Daoy (cell line): ENCODE measurements at places on chromosomes 2 and 18.

- DNase-seq = no peak
Measured at GRCh38 chr2:104975851-104976250, 62.0 kb upstream of the MRPS9 start.

DNA sequence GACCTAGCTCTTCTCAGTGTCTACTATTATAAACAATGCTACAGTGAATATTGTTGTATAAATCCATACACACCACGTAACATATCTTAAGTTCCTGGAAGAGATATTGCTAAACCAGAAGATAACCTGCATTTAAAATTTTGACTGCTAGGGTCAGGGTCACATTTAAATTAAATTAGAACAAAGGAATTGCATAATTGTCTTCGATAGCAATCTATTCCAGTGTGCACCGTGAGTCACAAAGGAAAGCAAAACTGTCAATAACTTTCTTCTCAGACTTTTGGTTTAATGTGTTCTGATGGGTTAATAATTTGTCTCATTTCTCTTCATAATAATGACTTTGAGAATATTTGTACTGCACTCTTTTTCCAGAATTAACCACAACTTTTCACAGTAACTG is 4.2 kb downstream of the GEN1 start:
- DNase-seq = no peak

DNA sequence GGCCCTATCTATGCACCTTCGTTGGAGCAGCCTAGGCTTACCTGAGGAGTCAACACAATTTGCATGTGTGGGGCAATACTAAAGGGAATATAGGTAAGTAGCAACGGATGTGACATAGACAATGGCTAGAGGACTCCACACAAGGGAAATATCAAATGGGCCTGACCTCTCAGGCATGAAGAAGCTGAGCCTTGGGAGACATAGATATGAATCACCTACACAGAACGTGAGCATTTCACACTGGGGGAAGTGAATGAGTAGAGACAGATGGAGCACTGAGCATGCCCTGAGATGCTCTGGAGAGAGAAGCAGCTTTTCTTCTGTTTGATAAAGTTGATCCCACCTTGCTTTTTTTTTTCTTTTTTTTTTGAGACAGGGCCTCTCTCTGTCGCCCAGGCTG is 97.9 kb downstream of the ATL2 start:
- DNase-seq = peak; percentile 31

- DNase-seq = no peak
Measured at GRCh38 chr18:23072079-23072478, 63.2 kb upstream of the CABLES1 start.

DNA sequence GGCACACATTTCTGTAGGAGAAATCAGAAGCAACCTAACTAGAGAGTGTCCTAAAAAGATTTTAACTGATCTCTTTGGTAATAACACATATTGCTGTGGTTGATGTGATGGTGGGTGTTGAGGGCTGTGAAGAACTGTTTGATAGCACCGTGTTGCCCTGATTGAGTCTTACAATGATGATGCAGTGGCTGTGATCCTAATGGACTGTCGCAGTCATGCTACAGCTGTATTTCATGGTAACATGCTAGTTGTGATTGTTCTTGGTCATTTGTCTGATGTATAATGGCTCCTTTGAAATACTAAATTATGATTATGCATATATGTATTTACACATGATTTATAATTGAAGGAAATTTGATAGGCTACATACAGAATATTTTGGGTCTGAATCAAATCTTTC is 82.5 kb upstream of the MMADHC start:
- DNase-seq = no peak

DNA sequence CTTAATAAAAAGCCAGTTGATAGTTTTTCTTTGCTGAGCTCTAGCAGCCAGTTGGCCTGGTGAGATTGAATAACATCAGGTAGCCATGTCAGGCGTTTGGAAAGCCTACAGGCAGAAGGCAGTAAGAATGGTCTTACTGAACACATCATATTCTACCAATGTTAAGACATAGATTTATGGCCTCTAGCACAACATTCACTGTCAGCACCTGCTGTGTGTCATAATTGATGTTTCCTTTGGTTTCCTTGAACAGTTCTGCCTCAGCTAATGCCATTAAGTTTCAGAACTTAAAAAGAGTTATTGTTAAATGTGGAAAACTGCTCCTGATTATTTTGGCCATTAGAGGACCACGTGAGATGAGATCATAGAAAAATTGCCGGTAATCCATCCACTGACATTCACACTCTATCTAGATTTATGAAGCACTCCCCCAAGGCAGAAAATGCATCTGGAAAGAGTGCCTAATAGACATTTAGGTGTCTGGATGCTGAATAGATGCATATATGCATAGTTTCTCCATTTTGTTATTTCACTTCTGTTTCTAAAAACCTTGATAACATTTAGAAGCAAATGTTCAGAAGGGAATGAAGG is 434.7 kb downstream of the PTPRM start:
- no peak for DNase-seq
